Suppressor macrophage (primary cell): ENCODE measurements at places on chromosomes 6 and 20.

DNA sequence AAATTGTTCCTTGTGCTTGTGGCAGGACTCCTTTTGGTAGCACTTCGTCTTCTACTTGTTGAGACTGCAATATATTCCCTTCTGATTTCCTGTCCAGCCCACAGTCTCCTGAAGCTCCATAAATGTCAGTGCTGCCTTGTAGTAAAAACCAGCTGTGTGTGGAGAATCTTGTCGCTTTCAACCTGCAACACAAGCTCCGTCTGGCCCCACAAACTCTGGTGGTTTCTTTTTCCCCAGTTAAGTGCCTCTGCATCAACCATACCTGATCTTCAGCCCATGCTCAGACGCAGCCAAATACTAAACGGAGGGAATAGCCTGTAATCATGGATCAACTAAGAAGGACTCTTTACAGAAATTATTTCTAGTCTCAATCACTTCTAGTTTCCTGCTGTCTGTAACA, 1133.3 kb upstream of the ADGRB3 start:
- DNase-seq: no peak

GRCh38 chr20:44633872-44634600, 17.5 kb downstream of the ADA start:
- no peak for DNase-seq

DNA sequence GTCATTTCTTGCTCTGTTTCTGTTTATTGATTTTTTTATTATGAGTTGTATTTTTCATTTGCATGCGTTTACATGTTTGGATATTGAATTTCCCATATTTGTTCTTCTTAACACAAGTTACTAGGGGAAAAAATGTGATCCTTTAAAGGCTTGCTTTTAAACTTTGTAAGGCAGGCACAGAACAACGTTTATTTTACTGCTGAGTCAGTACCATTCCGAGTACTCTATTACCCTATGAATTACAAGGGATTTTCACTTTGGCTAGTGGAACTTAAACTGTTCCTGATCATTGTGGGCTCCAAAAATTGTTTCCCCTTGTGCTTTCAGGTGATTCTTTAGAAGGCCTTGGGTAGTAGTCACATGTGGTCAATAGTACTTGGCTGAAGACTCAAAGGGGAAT, 28.5 kb downstream of the FAM162B start:
- DNase-seq: no peak

- peak; percentile 39 for DNase-seq
Observed at GRCh38 chr6:100479179-100480035, 14.7 kb upstream of the SIM1 start.

GRCh38 chr20:34164381-34164984, 52.4 kb upstream of the EIF2S2 start:
- DNase-seq: no peak

DNA sequence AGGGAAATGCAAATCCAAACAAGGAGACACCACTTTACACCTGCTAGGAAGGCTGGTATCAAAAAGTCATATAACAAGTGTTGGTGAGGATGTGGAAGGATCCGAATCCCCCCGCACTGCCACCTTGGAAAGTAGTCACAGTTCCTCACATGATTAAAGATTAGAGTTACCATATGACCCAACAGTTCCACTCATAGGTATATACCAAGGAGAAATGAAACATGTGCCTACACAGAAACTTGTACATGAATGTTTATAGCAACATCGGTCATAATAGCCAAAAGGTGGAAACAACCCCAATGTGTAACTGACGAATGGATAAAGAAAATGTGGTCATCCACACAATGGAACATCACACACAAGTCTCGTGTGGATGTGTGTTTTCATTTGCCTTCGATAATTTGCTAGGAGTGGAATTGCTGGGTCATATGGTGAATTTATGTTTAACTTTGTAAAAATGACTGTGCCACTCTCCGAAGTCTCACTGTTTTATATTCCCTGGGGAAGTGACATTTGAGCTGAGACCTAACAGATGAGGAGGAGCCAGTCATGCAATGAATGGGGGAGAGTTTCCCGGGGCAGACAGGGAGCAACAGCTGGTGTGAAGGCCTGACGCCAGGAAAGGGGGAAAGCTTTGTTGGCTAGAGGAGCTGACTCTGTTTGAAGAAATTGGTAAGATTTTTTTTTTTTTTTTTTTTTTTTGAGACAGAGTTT, 125.9 kb upstream of the MLN start:
- DNase-seq: no peak

DNA sequence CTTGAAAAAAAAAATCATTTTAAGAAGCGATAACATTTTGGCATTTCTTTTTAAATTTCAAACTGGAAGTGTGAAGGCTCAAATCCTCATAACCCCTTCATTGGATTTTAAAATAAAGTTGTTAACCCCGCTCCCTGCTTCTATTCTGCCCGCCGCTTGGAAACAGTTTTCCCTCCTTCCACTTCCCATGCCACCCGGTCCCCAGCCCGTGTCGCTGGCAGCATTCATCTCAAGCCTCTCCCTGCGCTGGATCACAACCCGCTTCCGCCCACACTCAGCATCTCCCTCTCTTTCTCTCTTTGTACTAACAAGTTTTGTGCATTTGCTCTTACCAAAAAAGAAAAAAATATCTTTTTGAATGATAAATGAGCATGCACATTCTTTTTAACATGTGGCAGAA, 15.4 kb upstream of the PDE10A start:
- DNase-seq: no peak

GRCh38 chr6:125489579-125490285, 188.0 kb upstream of the HDDC2 start:
- no peak for DNase-seq

DNA sequence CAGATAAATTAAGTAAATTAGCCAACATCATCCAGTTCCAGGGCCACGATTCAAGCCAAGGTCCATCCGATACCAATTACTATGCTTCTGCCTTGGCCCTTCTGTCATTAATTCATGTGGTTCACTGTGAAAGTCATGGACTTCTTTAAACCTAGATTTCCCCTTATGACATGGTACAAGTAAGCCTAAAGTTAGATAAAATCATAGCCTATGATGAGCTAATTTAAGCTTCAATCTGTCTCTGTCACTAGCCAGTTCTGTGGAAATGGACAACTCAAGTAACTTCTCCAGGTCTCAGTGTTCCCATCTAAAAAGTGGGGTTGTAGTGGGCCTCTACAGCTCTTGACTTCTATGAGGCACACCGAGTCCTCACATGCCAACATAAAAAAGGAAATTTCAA, 225.5 kb upstream of the MARCKS start:
- DNase-seq: peak; percentile 62

DNA sequence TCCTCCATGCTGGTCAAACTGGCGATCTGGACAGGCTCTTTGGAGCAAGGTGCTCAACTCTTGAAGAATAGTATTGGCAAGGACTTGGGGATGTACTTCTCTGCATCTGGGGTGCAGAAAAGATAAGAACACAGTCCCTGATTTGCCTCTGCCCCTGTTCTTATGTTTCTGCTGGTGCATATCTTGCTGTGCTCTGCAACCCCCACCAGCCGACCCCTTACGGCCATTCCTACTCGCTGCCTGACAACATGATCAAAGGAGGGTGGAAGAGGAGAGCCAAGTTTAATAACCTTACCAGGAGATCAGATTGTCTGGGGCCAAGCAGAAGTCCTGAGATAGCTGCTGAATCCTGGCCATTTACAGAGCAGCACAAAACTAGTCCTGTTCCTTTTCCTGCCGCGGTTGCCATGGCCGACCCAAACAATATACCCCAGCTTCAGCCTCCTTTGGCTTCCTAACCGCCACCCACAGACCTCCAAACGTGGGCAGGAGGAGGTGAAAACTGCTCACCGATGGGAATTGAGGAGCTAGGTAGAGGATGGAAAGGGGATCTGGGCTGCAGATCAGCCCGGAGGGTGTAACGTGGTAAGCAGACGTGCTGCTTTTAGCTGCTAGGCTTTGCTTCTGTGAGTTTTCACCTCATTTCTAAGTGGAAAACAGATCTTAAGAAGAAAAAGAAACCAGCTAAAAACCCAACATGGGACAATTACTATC, 60.9 kb downstream of the ATXN1 start:
- peak; percentile 58 for DNase-seq

DNA sequence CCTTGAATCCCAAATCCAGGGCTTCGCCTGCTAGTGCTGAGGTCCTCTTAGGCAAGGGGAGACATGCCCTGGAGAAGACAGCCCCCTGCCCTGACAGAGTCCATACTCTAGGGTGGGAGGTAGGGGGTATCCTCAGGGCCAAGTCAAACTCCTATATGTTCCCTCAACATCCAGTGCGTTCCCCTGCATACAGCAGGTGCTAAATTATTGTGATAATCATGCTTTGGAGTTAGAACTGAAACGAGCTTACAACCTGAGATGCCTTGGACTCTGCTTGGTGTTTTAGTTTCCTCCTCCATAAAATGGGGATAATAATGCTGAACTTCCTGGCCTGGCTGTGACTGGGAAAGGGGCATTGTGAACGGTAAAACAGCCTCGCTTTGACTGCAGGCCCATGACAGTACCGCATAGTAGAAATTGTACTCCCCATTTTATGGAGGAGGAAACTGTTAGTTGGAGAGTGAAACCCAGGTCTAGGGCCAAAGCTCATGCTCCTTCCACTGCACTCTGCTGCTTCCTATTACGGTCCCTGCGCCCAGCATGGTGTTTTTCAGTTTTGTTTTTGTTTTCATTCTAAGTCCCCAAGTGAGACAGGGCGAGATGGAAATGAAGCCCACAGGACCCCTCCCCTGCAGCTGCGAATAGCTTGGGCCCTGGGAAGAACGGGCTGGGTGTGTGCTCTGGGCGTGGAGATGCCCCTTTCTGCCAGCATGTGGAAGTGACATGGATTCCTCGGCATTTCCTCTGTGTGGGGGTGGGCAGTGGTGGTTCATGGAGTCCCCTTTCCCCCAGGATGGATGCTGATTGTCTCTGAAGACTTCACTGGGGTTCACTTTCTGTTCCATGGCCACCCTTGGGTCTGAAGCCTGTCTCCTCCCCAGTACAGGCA, 162.5 kb downstream of the VEGFA start:
- DNase-seq: no peak

DNA sequence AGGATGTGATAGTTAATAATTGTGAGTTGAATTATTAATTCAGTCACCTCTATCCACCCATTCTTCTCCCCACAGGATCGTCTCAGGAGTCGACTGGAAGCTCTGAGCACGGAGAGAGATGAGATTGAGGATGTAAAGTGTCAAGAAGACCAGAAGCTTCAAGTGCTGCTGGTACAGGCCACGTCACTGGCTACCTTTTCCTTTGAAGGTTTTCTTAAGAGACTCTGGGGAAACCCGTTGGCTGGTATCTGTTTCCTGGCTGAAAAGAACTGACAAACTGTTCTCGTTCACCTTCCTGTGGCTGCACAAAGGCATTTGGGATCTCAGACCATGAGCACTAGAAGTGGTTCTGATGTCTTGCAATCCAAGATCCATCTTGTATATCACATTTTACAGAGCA, 3.8 kb downstream of the TRIM15 start:
- no peak for DNase-seq

DNA sequence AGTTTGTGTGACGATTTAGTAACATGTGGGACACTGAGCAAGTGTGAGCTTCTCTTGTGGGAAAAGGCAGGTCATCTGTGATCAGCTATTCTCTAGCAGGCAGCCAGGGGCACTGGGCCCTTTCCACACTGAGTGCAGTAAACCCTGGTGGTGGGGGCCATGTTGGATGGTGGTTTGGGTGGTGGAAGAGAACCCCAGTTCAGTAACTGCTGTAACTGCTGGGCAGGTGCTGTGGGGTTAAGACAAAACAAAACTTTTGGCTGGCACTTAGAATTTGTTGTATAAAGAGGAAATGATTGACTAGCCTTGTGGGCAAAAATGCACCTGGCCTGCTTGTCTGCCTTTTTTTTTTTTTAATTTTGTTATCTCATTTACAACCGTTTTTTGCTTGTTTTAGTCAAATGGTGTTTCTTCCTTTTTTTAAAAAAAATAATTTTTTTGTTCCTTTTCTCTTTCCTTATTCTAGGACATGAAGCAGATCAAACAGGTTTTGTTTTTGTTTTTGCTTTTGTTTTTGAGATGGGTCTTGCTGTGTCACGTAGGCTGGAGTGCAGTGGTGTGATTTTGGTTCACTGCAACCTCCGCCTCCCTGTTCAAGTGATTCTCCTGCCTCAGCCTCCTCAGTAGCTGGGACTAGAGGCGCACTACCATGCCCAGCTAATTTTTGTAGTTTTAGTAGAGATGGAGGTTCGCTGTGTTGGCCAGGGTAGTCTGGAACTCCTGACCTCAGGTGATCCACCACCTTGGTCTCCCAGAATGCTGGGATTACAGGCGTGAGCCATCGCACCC, 59.8 kb downstream of the IGF2R start:
- DNase-seq: no peak

- DNase-seq: peak; percentile 72
Observed at GRCh38 chr6:12047304-12047703, 35.2 kb downstream of the HIVEP1 start.

GRCh38 chr20:50243610-50244351, 53.2 kb downstream of the CEBPB start:
- DNase-seq: no peak

- no peak for DNase-seq
Observed at GRCh38 chr6:91299544-91300491, 712.9 kb upstream of the MAP3K7 start.

DNA sequence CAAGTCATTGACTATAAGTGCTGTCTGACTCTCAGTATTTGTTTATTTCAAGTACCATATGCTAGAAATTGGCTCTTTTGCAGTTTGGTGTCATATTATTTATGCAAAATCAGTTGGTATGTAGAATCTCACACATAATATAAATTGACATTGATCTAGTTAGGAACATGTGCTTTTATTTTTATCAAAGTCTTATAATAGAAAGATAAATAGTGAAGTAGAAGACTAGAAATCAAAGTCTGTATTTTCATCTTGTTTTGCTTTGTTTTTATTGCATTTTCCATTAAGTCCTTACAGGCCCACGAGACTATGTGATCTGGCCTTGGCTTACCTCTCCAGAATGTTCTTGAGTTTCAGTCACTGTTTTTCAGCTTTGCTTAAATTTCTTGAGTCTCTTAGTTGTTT, 300.3 kb downstream of the LAMA2 start:
- DNase-seq: no peak

DNA sequence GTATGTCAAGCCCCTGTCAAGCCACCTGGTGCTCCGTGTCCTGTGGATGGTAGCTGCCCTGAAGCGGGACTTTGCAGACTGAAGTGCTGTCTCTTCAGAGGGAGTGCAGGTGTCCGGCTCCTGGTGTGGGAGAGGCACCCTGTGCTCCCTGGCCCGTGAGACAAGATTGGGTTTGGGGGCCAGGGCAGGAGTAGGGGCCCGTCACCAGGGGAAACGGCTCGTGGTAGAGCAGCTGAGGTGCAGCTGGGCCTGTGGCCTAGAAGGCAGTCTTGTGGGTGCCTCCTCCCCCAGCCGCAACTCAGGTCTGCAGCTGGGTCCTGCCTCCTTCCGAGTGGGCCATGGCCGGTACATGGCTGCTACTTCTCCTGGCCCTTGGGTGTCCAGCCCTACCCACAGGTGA, at the start of gene PTCRA:
TSS of gene PTCRA (plus strand) at position 322 of the 400 bp plus-strand sequence. CDS start at position 339, 17 bp downstream.
- no peak for DNase-seq

- no peak for DNase-seq
Observed at GRCh38 chr6:35436071-35436857, 15.9 kb upstream of the FANCE start.

DNA sequence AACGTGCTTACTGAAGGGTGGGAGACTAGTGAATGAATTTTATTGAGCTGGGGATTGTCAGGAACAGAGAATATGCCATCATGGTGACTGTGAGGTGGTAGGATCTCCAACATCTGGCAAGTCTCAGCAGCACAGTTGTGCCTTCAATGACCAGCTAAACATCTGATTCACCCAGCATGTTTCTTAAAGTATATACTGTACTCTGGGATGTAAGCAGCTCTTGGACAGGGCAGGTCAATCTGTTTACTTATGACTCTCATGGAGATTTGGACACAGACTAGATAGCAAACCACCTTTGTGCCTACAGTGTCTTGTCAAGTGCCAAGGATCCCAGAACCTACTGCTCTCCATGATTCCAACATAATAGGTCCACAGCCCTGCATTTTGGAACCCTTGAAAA, 801.0 kb upstream of the CITED2 start:
- no peak for DNase-seq
